ENCODE measurements at places on chromosomes 2 and 18. TPM values are rescaled to one million over a fixed set of nuclear protein-coding genes. Genes with fewer than 3 reads are reported as not detected.

GRCh38 chr2:200494048-200494447 lies 15.8 kb downstream of the KCTD18 start:
- DNase-seq = no peak

DNA sequence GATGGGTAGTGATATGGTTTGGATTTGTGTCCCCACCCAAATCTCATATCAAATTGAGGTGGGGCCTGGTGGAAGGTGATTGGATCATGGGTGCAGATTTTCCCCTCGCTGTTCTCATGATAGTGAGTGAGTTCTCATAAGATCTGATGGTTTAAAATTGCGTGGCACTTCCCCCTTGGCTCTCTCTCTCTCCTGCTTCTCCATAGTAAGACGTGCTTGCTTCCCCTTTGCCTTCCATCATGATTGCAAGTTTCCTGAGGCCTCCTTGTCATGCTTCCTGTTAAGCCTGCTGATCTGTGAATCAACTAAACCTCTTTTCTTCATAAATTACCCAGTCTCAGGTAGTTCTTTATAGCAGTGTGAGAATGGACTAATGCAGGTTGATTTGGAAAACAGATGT lies 223.2 kb upstream of the APCDD1 start:
- DNase-seq = no peak

- no peak for DNase-seq
These were observed 5.2 kb downstream of the FHOD3 start for GRCh38 chr18:36302676-36303075.

- no peak for DNase-seq
These were observed 1004.9 kb upstream of the ZEB2 start for GRCh38 chr2:145524836-145525235.

DNA sequence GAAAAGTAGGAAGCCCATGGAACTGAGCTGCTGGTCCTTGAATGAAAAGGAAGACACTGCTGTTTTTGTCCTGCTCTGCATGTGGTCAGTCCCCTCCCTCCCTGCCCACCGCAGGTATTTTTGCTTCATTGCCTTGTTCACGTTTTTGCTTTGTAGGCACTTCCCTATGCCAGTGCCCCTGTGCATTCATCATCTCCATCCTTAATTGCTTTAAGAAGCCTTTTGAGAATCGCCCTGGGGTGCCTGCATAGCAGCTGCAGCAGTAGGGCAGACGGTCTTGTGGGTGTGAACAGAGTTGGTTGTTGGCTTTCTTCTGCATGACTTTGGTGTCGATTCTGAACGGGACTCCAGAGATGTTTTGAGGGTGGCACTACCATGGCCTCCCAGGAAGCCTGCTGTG lies 97.0 kb downstream of the CABLES1 start:
- peak; percentile 33 for DNase-seq

- DNase-seq = no peak
These were observed 13.2 kb upstream of the SERTAD2 start for GRCh38 chr2:64666810-64667438.

DNA sequence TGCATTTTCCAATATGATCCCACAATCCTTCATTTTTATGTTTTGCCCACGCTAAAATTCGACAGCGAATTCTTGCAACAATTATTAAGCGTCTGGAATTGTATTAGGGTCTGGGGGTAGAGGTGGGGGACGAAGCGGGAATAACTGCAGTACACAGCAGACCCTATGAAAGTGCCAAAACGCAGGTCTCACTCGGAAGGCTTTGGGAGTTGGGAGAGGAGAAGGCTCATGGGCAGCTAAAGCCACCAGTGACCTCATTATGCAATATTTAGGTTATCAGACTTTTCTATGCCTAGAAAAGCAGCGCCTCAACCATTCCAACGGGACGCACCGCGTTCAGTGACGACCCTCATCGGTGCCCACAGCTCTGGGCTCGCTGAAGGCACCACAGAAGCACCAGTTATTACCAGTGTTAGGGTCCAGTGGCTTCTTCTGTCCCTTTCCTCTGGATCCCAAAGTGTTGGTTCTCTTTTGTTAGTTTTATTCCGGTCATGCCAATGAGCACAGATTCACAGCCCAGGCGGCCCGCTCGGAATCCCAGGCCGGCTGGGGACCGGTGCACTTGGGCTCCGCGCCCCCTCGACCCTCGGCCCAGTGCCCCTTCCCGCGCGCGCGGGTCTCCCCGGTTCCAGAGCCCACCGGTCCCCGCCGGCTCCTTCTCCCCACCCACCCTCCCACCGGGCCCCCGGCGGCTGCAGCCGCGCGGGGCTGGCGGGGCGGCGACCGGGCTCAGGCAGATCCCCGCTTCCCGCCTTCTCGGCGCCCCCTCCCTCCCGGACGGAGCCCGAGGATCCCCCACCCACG lies 737 bp upstream of the MAPK4 start:
- DNase-seq = no peak

GRCh38 chr2:109384308-109385271 lies 229.2 kb downstream of the SEPTIN10 start:
- no peak for DNase-seq

DNA sequence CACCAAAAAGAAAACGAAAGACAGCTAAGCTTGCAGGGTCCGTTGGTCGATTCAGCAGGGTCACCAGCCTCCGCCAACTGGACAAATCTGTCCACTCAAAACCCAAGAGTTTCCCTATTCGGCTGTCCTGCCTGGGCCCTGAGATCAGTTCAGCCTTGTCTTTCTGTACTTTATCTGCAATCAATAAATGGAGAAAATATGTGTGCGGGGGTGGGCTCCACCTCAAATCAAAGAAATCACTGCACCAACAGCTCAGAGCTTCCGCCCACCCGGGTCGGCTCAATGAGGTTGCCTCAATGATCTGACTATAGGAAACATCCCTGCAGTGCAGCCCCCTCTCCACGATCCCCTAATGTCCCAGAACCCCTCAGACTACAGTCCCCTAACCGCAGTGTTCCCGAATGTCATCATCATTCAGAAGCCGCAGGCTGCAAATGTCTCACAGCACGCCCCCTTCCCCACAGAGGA lies 447 bp downstream of the GGCX start:
- no peak for DNase-seq

- DNase-seq = no peak
These were observed 34.3 kb upstream of the GPD2 start for GRCh38 chr2:156401861-156402260.

GRCh38 chr18:48165111-48165866 lies 234.8 kb upstream of the SMAD2 start:
- no peak for DNase-seq

GRCh38 chr2:129464036-129464435 lies 515.4 kb upstream of the RAB6C start:
- no peak for DNase-seq

DNA sequence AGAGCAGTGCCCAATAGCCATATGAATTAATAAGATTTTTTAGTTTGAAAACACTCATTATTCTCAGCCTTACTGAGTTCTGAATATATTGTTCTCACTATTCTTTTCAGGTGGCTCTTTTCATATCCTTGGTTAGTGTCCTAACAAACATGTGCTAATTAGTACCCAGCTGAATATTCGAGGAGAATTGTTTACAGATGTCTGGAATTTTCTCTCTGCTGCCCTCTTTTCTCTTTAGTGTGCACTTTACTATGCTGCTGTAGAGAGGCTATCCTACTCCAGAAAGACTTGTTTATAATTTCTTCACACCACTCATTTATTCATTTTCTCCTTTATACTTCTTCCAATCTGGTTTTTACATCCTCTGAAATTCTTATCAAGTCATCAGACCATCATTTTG lies 405.3 kb downstream of the SPAG16 start:
- no peak for DNase-seq

DNA sequence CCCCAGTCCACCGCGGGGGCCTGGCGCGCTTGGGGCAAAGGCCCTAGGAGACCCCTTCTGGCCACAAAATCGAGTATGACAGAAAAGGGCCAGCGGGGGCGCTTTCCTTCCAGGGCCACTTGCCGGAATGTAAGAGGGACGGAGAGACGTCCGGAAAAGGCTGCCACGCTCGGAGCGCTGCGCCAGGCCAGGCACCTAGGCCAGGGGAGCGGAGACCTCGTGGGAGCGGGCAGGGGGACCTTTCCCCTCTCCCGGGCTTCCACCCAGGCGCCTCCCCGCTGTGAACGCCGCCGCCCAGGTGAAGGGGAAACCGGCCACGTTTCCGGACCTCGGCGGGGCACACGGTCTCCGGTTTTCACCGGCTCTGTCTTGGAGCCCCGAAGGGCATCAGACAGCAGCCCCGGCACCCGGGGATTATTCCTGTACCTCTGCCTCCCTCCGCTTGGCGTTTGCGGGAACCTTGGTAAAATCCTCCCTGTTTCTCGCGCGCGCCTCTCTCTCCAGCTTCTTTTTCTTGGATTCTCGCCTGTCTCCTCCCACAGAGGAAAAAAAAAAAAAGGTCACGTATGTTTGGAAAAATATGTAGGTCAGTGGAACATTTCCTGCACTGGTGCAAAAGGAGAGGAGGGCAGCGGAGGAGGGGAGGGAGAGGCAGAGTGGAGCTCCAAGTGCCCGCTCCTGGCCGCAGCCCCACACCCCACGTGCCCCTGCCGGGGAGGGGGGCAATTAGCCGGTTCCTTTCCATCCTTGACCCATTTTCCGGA lies 1.2 kb upstream of the NPAS2 start:
- no peak for DNase-seq

Gene APCDD1
- polyA plus RNA-seq = 0.44 TPM

Gene CCDC148
- not detected for polyA plus RNA-seq

Gene EVX2
- not detected for polyA plus RNA-seq
